ENCODE measurements at places on chromosomes 7 and 10.

DNA sequence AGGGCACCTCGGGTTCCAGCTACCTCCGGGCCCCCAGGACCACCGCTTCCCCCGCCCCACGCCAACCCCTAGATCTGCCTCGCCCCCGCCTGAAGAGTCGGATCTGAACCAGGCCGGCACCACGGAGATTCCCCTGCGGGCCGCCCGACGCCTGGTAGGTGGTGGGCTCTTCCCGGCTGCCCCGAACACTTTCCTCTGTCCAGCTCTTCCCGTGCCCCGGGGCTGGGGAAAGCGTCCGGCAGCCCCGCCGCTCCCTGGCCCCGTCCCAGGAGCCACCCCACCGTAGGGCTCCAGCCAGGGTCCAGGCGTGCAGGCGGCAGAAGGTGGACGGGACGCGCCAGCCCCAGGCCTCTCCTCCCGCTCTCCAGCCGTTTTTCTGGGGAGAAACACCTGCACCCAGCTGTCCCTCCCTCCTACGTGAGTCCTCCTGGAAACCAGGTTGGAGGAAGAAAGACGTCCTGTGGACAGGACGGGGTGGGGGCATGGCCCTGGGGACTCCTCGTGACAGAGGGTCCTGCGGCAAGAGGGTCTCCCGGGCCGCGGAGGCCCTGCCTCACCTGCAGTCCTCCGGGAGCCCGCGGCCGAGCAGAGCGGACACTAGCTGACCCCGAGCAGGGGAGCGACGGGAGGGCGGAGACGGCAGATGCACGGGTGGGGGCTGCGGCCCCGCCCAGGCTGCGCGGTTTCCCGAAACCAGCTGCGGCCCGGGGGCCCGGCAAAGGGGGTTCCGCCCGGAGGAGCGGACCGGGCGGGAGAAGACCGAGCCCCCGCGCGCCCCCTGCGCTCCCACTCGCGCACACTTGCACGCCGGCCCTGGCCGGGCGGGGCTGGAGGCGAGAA, at the start of gene TMEM176B:
TSS of gene TMEM176B (minus strand) at position 624 of the 840 bp plus-strand sequence. CDS start 3,795 bp downstream, outside the sequence.
- DNase-seq: peak; percentile 5

DNA sequence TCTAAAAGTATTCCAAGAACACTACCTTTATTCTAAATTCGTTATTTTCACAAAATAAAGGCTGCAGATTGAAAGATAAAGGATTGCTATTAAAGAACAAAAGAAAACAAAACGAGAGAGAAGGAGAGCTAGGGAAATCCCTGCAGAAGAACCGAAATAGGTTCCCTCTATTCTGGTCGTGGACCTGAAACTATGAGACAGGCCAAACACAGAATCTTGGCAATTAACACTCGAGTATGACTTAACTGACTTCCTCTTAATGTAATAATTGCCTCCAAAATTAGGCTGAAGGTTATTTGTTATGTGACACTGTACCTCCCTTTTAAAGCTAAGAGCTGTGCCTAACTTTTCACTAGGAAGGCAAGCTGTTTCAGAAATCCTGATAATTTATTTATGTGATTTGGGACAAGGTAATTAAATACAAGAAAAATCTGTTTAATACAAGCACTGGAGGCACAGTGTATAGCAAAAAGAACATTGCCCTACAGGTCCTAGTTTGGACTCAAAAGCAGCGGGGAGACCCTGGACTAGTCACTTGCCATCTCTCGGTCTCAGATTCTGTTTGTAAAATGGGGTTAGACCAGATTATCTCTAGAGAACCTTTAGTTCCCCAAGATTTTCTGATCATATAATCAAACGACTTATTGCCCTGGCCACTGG, 11.6 kb downstream of the NAMPT start:
- DNase-seq: no peak

DNA sequence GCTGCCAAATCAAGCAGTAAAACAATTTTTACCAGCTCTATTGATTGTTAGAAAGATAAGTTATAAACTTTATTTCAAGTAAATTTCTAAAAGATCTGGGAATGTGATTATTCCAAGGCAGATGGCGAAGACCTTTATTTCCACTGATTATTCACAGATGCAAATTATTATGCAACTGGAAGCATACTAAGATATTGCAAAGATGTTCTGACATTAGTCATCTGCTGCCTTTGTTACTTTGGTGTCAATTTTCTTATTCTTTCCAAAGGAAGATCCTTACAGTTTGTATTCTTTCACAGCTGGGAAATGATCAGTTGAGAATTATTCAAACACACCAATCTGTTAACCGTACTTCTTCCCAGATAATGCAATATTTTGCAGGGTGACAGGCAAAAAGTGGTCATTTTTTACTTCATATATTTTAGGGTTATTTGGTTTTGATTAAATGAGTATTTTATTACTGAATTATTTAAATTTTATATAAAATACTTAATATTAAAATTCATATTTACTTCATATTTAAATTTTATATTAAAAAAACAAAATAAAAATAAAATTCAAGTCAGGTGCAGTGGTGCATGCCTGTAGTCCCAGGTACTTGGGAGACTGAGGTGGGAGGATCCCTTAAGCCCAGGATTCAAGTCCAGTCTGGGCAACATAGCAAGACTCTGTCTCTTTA, 171.3 kb downstream of the FZD1 start:
- DNase-seq: no peak

- DNase-seq: no peak
These were observed 917.0 kb downstream of the TYW1 start for GRCh38 chr7:67913604-67914003.

DNA sequence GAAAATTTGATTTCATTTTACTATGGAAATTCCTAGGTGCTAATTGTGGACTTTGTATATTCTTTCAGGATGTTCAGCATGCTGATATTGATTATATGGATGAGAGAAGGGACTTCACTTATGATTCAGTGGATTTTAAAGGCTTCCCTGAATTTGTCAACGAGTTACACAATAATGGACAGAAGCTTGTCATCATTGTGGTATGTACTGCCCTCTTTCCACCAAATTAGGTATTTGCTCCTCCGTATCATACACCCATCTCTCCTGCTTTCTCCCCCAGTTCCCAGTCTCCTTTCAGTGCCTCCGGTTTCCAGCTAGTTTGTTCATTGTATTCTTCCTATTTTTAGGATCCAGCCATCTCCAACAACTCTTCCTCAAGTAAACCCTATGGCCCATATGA, 34.6 kb downstream of the MGAM start:
- DNase-seq: no peak

DNA sequence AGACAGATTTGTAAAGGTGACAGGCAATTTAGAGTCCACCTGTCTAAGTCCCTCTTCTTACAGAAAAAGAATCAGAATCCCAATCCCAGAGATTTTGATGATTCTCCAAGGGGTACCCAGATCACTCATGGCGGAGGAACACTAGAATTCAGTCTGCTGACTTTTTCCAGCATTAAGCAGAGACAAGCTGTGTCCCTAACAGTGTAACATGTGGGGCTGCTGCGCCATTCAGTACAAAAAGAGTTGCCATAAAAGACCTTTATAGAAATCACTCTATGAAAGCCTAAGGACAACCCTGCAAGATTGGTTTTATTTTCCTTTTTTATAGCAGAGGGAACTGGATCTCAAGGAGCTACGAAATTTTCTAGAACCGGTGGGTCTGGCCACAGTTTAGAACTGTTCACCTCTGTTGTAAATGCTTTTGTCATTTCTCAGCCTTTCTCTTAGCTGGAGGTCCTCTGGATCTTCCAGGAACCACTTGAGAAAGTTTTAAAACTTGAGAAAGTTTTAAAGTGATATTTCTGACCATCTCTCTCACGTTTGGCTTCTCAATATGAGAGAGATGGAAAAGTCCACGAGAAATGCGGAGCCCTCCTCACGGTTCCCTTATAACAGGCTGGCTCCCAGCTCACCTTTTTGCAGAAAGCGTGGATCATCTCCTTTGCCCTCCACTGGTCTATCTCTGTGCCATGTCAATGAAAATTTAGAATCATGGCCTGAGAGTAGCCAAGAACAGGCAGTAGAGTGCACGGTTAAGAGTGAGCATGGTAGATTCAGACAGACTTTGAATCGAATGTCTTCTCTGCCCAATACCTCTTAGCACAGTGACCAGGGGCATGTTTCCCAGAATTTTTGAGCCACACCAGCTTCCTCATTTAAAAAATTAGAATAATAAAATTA, 826 bp downstream of the GIMAP7 start:
- DNase-seq: no peak

DNA sequence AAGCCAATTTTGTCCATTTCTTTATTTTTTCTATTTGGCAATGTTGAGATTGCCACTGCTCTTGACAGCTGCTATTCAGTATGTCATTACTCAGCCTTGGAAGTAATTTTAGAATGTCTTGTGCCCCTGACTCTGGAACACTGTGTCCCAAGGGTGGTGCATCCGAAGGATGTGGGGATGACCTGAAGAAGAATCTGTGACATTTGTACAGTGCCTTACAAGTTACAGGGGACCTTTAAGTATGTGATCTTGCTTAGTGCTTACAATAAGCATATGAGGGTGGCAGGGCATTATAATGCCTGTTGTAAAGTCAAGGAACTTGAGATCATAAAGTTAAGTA, 239.5 kb downstream of the REEP3 start:
- DNase-seq: no peak

DNA sequence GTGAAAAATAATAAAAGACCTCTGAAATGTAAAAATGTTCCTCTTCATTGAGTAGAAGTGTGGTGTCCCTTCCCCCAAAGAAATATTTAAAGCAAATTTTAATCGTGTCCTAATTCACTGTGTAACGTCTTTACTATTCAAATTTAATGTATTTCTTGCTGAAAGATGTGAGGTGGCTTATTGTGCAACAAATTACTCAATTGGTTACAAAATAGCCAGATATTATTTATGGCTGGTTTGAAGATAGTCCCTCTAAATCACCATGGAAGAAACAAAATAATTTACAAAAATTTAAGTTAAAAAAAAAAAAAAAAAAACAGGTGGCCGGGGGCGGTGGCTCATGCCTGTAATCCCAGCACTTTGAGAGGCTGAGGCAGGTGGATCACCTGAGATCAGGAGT, 43.7 kb downstream of the DNAJC12 start:
- DNase-seq: no peak
